Head of caudate nucleus (tissue), 42 donors: ENCODE measurements at places on chromosomes 7 and 10.

DNA sequence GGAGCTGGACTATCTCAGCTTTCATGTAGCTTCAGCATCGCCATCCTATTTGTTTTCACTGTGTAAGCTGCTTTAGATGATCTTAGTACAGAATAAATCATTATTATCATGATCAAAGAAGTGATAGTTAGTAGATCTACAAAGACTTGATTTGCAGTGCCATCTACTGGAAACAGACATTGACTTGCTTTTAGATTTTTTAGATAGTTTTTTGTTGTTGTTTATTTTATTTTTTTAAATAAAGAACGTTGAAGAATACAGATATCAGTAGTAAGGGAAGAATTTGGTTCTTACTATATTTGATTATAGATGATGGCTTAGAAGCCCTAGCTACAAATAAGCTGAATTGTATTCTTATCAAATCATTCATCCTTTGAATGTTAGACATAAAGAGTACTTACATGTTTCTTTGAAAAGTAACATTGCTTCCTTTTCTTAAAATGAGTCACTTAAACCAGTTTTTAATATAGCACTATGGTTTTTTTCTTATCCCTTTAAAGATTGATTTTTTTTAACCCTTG lies 6.3 kb upstream of the SFMBT2 start:
- DNase-seq = no peak

- DNase-seq = no peak
Observed at GRCh38 chr7:142795339-142795863, 24.6 kb downstream of the PRSS2 start.

DNA sequence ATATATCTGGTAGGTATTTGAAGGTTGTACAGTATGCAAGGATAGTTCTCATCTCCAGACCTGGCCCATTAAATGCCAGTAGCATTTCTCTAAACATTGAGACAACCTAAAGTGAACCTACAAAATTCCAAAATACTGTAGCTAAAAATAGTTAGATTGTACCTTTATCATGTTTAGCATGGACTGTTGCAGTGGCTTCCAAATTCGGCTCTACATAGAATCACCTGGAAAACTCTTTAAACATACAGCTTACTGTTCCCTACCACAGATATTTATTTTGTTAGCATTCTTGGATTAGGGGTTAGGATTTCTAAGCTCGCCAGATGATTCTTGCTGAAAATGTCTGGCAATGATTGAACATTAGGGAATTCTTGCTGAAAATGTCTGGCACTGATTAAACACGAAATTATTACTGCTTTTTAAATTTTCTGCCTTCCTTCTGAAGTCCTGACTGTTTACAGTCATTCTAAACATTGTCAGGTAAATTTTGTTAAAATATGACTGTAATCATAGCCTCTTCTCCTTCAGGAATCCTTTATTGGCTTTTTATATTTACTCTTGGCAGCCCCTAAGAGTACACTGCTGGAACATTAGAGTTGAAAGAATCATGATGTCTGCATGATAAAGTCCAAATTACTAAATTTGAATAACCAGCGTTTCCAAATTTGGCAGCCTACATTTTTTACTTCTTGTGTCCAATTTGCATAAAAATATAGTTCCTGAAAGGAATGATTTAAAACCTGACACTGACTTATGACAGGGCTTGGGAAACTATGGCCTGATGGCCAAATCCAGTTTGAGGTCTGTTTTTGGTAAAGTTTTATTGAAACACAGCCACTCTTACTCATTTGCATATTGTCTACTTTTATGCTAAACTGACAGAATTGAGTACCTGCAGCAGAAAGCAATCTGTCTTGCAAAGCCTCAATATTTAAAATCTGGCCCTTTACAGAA lies 40.3 kb downstream of the SHOC2 start:
- no peak for DNase-seq

- DNase-seq = no peak
Observed at GRCh38 chr7:99137411-99138180, 6.3 kb downstream of the SMURF1 start.

DNA sequence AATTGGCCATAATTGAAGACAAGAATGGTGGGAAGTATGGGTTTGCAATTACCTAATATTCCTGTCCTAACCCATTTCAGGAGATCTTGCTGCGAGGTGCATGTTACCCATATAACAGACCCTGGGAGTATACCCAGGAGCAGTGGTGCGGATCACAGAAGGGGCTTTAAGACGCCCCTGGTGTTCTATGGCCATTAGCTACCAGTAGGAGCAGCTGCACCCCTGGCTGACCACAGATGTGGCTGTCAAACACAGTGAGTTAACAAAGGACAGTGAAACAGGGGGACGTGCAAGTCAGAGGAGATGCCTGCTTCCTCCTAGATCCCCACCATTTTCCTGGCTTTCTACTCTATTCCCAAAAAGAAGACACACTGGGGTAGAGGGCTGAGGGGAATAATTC lies 25.2 kb downstream of the AOC1 start:
- no peak for DNase-seq

GRCh38 chr10:7403620-7404019 lies 7.2 kb downstream of the SFMBT2 start:
- no peak for DNase-seq

- no peak for DNase-seq
Observed at GRCh38 chr7:115226410-115226809, 304.5 kb downstream of the MDFIC start.
